HS-5 (cell line): ENCODE measurements at places on chromosomes 3 and 15.

DNA sequence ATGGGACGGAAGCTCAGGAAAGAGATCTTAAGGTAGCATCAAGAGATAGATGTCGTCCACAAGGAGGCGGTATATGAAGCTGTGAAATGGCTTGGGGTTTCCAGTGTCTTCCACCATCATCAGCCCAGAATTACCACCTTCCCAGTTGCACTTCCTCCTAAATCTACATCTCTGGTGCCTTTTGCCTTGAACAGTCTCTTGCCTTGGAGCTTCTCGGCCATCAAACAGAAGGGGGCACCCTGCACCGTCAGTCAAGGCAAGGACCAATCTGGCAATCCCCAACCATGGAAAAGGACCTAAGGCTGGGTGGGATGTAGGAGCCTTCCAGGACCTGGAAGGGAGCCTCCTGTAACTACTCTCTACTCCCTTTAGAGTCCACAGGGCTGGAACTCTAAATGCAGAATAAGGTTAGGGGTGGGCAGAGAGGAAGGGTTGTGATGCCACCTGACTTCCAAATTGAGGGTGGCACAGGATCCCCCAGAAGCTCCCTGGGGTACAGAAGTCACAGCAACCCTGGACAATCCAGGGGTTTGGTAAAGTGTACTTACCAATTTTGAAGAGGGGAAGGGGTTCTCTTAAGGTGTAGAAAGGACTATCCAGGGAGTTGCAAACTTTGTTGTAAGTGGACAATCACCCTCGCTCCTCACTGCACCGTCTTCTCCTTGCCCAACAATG is 1.0 kb upstream of the RYR3 start:
- DNase-seq, result no peak

DNA sequence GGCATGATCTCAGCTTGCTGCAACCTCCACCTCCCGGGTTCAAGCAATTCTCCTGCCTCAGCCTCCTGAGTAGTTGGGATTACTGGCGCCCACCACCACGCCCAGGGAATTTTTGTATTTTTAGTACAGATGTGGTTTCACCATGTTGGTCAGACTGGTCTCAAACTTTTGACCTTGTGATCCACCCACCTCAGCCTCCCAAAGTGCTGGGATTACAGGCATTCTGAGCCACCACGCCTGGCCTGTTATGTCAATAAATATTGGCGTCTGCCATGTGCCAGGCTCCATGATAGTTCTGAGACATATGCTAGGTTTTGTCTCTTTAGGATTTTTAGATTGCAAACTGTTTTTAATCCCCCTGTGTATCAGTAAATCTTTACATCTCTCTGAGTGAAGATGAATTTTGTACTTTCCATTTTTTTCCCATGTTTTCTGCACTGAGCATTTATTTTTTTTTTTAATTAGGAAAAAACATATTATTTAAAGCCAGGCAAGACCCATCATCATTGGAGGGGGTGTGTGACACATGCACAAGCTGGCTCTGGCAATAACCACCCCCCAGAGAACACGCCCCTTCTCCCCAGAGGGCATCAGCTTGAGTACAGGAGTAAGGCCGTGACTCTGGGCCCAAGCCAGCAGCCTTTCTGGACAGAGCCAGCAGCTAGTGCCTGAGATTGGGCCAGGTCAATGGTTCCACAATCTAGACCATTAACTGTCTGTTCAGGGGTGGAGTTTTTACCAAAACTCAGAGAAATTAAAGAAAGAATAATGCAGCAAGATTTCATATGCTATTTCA is 51.0 kb upstream of the ATP1B3 start:
- no peak for DNase-seq

DNA sequence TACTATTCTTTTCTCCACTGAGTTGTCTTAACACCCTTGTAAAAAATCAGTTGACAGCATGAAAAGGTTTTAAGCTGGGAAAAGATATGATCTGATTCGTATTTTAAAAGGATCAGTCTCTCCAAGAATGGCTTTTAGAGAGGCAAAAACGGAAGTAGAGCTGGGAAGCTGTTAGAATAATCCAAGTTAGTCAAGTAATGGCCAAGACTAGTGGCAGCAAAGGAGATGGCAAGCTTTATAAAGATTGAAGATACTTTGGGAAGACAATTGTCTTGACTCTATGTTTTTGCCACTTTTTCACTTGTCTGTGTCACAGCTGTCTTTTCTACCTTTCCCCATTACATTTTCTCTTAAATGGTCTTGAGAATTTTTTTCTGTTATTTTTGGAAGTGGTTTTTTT is 243.5 kb upstream of the MANF start:
- no peak for DNase-seq

DNA sequence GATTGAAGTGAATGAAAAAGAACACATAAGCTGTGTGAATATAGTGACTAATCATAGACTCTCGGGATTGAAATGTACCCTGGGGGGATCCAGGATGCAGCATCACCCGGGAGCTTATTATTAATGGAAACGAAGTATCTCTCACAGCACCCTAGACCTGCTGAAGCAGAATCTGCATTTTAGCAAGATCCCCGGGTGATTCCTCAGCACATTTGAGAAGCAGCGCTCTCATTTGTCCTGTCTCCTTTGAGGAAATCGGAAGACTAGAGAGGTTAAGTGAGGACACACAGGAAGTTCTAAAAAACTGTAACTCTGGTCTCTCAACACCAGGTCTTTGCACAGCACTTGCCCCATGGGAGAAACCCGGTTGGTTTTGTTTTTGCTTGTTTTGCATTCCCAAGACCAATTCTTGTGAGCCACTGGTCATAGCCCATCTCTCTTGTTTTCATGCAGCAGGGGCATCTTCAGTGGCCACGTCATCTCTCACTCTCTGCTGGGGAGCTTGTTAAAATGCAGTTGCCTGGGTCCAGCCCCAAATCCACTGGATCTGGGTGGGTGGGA is 30.2 kb downstream of the ZNF710 start:
- no peak for DNase-seq

GRCh38 chr3:170740726-170741591 is 129.0 kb downstream of the RPL22L1 start:
- peak; percentile 93 for DNase-seq

DNA sequence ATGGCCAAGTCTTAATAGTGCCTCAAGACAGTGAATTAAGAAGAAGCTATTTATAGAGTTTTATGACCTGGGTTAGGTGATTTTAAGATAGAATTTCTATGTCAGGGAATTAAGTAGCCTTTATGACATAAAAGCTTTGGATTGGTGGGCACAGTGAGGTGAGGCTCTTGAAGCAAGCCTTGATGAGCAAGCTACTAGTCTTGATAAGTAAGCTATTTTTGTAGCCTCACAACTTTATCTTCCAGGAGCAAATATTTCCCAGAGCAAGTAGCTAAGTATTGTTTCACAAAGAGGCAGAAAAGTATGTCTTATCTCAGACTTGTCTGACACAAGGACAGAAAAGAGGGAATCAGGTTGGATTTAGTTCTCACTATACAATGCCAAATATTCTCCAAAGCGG is 491.7 kb upstream of the RASGRP1 start:
- no peak for DNase-seq

DNA sequence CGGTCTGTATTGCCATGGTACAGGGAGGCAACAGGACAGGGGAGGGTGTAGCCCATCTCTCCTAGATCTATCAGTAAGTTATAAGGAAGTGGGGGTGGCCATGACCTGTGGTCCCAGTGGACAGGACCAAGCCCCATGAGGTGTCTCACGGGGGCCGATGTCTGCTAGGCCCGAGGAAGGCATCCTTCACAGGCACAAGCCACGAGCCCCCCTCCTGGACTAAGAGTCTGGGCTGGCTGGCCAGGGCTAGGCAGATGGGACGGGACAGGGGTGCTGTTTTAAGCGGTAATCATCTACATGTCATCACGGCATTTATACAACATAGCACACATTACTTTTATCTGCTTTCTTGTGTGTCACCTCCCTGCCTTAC is 2.6 kb upstream of the TBC1D2B start:
- no peak for DNase-seq

DNA sequence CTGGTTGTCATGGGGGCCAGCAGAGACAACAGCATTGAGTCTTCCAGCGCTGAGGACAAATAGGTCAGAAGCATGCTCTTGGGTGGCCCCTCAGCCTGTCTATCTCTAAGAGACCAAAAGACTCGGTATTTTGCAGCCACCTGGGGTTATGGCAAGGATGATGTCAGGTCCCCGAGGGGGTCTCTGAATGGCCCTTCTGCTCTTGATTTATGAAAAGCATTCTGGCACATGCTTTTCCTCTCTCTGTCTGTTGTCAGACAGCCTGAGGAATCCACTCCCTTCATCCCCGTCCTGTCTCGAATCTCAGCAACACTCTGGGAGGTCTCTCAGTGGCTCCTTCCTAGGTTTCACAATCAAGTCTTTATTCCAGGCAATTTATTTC is 156.6 kb upstream of the RGMA start:
- no peak for DNase-seq

DNA sequence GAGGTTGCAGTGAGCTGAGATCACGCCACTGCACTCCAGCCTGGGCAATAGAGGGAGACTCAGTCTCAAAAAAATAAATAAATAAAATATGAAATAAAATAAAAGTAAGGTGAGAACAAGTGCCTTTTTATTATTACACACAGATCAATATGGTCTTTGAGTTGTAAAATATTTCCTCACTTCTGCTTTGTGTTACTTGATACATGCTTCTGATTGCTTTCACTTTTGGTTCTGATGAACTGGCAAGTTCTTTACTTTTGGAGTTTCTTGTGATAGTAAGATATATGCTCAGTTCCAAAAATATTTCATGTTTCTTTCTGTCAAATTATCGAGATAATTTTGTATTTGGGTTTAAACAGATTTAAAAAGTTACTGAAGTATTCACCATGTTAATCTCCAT is 16.6 kb upstream of the GYG1 start:
- no peak for DNase-seq

GRCh38 chr15:90665288-90666134 is 51.6 kb upstream of the BLM start:
- no peak for DNase-seq

GRCh38 chr3:193605876-193606275 is 12.9 kb downstream of the OPA1 start:
- DNase-seq, result no peak

- no peak for DNase-seq
These were observed 6.6 kb downstream of the GRIP2 start for GRCh38 chr3:14533457-14533958.

DNA sequence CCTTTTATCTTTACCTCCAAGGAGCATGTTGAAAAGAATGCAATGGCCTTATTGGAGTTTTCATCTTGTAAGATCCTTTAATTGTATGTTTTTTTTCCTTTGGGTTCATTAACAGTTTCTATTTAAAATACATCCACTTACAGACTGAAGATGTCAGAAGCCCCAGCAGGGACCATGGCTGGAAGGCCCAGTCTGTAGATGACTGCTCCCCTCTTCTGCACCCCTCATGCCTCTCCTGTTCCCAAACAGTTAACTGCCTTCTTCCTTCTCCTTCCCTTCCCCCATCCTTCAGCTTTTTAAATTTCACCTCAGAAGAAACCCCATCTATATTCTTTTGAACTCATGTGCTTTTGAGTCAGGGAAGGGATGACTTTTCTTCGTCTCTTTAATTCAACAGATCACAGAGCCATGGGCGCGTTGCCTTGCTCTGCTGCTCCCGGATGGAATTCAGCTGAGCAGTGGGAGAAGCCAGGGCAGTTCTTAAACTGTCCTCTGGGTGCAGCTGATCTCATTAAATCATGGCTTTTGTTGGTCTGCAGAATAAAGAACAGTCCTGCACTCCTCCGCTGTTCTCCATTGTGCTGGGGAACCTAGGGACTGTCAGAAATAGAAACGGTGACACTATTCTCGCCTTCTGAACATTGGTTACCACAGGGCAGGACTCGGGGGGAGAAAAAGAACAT is 71.5 kb upstream of the EIF1B start:
- no peak for DNase-seq

DNA sequence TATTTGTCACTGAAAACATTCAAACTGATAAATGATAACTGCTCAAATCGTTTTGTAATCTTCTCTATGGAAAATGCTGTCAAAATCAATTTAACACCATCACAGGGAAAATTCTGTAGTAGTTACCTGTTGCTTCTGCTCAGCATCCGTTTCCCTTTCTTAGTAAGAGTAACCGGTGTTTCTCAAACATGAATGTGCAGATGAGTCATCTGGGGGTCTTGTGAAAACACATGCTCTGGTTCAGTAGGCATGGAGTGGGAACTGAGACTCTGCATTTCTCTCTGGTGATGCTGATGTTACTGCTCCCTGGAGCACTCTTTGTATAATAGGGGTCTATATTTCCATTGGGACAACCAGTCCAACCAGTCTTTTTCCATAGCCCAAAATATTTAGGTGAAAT is 145.1 kb downstream of the SEMA6D start:
- DNase-seq, result no peak

- DNase-seq, result no peak
These were observed 29.6 kb upstream of the SELENOK start for GRCh38 chr3:53921296-53921695.

GRCh38 chr15:23395832-23396231 is 41.3 kb downstream of the GOLGA8S start:
- DNase-seq, result no peak

GRCh38 chr3:101069901-101070798 is 76.9 kb upstream of the ABI3BP start:
- DNase-seq, result no peak

- no peak for DNase-seq
These were observed 5.3 kb downstream of the CCDC80 start for GRCh38 chr3:112635674-112636073.

GRCh38 chr3:113274425-113275257 is 63.3 kb downstream of the BOC start:
- DNase-seq, result no peak

- no peak for DNase-seq
These were observed 439.2 kb upstream of the EPHA3 start for GRCh38 chr3:88668180-88668579.

GRCh38 chr3:153928851-153929250 is 192.3 kb upstream of the ARHGEF26 start:
- DNase-seq, result no peak

GRCh38 chr15:74504418-74504817 is 36.6 kb upstream of the ARID3B start:
- no peak for DNase-seq

DNA sequence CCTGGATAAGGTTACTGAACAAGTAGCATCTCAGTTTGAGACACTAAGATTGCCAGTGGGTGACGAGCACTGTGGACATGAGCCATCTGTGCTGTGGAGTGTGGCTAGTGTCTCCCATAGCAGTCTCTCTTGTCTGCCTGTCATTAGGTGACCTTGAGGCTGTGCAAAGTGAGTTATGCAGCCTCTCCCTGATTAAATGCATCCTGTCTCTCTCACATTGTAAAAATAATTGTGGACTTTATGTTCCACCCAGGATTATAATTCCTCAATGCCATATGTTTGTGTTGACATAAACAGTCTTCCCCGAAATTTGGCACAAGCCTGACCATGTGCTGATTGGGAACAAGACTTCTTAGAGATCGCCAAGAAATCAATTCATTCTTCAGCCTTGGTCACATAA is 168.9 kb downstream of the MYRIP start:
- DNase-seq, result no peak

- no peak for DNase-seq
These were observed 6.7 kb upstream of the EIF1B start for GRCh38 chr3:40302784-40303183.

- no peak for DNase-seq
These were observed 327.9 kb downstream of the PTPRG start for GRCh38 chr3:61889259-61889658.

GRCh38 chr3:32709346-32709745 is 24.4 kb downstream of the CNOT10 start:
- no peak for DNase-seq
